WERI-Rb-1 (cell line): ENCODE measurements at places on chromosomes 2 and 18.

GRCh38 chr2:28352610-28353195, 40.0 kb upstream of the FOSL2 start:
- no peak for DNase-seq

DNA sequence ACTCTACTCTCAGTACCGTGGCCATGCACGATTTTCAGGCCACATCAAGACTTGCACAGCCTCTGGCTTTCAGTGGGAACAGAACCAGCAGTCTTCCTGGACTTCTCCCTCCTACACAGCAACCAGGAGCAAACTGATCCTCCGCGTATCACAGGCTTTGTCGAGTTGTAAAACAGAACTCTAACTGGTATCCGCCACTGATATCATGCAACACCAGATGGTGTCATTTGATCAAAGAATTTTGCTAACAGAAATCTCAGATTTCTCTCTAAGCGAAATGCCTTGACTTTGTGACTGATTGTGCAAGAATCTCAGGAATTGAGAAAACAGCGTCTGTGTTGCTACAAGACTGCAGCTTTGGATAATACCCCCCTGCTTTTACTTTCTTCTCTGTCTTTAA, 85.7 kb downstream of the COPS8 start:
- DNase-seq, result no peak

DNA sequence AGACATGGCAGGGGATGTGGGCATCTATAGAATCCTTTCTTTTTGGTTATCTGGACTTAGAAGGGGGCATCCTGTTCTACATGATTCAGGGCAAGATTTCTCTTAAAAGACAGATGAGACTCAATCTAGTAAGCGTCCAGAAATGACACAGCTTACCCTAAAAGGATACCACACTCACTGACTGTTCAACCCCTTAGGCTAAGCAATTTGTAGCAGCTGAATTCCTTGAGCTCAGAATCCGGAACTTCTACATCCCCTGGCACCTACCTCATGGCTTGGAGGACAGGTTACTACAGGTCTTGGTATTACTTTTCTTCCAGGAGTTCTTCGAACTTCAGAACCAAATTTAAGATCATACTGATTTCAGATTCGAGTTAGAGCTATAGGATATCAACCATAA, 138.4 kb downstream of the LAMA3 start:
- DNase-seq, result no peak

DNA sequence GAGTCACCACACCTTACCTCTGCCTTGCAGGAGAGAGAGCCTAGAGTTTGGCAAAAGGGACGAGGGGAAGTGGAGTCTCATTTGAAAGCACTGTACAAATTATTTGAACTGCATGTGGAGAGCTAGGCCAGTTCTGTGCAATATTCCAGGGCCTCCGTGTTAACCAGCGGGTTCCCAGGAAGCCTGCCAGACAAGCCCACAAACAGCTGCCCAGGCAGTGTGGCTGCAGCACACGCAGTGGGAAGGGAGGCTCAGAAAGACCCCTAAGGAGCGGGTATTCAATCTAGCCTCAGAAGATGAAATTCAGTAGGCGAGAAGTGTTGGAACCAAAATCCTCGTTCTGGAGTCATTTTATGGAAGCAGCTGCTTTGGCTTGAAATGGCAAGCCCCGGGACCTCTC, 30.7 kb downstream of the CNGA3 start:
- no peak for DNase-seq

DNA sequence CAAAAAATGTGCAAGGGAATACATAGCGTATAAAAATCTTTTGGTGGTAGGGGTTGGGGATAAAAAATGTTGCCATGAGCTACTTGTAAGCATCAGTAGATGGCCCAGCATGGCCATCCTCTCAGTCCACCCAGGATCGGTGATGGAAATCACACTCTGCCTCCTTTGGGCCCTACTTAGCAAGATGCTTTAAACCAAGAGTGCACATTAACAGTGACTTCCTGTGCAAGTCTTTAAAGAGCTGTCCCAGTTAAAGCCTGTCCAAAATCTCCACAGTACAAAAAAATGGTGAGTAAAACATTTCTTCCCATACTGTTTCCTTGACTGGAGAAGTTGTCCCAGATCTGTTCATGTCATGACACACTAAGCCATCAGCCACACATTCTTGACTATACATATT, 18.0 kb downstream of the ANKRD44 start:
- DNase-seq, result no peak

DNA sequence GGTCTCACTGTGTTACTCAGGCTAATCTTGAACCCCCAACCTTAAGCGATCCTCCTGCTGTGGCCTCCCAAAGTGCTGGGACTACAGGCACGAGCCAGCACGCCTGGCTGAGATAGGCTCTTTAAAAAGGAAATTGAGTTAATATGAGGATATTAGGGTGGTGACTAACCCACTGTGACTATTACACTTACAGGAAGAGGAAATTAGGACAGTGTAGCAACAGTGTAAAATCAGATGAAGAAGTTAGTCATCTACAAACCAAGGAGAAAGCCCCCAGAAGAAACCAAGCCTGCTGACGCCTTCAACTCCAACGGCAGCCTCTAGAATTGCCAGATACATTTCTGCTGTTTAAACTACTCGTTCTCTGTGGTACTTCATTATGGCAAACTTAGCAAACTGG, 711.9 kb downstream of the SUCLG1 start:
- no peak for DNase-seq

GRCh38 chr2:174333372-174334277, 1.1 kb upstream of the SP9 start:
- DNase-seq, result no peak
